HuH-7 (cell line): ENCODE measurements at places on chromosomes 12 and 14.
A peak's percentile ranks its signal among the peaks of the same experiment; 100 is the strongest.

DNA sequence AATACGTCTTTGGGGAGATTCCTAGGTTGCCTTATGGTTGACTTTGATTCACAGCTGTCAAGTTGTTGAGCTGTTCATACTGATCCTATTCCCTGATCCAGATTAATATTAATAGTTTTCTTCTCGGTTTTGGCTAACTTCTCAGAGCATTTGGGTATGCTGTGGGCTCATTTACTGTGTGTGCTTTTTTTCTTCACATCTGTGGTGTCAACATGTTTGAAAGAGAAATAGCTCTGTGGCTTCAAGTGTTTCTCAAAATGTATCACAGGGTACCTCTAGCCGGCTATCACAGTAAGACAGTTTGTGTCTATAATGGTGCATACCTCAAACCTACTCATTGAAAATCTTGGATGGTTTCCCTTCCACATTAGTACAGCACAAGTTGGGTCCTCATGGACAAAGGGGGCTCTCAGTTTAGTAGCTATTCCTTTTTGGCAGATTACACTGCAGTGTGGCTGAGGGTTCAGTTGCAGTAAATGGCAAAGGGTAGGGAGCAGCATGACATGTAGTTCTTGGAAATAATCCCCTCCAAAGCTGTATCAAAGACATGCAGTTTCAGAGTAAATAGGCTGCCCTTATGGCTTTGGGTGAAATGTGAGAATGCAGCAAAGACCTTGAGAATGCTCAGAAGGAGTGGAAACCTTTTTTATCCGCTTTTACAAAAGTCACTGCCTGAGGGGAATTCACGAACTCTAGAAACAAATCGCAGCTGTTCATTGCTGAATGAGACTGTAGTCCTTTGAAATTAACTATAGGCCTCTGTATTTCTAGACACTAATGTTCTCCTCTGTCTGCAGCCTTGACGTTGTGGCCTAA is 102.4 kb upstream of the ATF1 start:
- DNase-seq = no peak

DNA sequence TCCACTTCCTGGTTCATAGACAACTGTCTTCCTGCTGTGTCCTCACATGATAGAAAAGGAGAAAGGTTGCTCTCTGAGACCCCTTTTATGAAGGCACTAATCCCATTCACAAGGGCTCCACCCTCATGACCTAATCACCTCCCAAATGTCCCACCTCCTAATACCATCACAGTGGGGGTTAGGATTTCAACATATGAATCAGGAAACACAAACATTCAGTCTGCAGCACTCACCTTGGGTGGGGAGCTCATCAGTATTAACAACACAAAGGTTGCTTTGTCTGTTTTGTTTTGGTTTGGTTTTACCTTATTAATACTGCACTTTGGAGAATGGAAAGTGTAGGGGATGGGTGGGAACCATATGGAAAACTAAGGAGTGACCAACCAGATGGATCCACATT is 10.5 kb upstream of the SMCO2 start:
- no peak for DNase-seq

DNA sequence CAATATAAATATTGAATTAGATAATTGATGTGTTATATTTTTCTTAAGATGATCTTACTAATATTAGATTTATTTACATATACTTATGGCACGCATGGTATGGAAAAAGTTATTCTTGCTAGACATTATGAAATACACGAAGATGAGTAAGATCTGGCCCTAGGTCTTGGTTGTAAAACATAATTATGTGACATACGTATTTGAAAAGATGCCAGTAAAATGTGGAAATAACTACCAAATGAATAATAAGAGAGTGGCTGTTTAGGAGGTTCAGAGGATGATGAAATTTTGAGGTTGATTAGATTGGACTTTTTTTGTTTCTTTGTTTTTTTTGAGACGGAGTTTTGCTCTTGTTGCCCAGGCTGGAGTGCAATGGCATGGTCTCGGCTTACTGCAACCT is 41.3 kb downstream of the FANCM start:
- DNase-seq = no peak

DNA sequence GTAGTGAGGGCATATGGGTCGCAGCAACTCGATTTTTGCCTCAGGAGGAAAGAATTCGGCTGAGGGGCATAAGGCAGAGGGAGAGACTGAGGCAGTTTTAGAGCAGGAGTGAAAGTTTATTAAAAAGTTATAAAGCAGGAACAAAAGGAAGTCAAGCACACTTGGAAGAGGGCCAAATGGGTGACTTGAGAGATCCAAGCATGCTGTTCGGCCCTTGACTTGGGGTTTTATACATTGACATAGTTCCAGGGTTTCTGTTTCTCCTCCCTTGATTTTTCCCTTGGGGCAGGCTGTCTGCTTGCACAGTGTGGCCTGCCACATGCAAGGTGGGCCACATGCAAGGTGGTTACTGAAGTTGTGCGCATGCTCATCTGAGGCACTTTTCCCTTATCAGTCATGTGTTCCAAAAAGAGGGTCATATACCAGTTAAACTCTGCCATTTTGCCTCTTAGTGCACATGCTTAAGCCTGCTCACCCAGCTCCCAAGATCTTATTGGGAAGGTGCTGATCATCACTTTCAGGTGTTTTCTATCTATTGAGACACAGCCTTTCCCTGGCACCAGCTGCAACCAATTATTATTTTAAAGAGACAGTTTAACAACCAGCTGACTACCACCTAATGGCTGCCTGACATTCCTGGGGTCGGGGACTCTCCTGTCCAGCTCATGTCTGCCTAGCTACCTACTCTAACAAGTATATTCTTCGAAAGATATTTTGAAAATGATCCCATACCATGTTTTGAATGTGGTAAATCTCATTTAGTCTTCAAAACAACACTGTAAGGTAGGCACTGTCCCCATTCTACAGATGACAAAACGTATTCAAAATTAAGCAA is 19.9 kb downstream of the PTGER2 start:
- no peak for DNase-seq

DNA sequence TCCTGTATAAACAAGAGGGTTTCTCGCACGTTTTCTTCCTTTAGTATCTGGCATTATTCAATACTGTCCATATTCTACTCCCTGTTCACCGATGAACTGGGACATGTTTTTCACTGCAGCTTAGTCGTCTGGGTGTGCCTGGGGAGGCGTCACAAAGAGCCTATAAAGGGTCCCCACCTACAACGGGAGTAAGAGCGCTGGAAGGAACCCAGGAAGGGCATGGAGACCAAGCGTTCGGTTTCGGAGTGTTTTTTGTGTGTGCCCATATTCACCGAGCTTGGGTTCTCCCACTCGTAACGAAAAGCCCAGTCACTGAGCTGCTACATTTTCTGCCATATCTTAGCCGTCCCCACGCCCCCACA is 592 bp upstream of the USP15 start:
- DNase-seq = no peak

- no peak for DNase-seq
Measured at GRCh38 chr12:121955258-121956237, 37.2 kb downstream of the CFAP251 start.

- DNase-seq = peak; percentile 67
Measured at GRCh38 chr14:69580009-69580577, 5.4 kb upstream of the CCDC177 start.

- no peak for DNase-seq
Measured at GRCh38 chr12:79441534-79441933, 249.2 kb downstream of the PAWR start.

- peak; percentile 38 for DNase-seq
Measured at GRCh38 chr12:67069451-67070306, 199.5 kb upstream of the CAND1 start.

GRCh38 chr14:60705100-60705499 is 19.1 kb downstream of the SIX4 start:
- DNase-seq = no peak

- DNase-seq = no peak
Measured at GRCh38 chr12:59570145-59570544, 25.7 kb upstream of the SLC16A7 start.

DNA sequence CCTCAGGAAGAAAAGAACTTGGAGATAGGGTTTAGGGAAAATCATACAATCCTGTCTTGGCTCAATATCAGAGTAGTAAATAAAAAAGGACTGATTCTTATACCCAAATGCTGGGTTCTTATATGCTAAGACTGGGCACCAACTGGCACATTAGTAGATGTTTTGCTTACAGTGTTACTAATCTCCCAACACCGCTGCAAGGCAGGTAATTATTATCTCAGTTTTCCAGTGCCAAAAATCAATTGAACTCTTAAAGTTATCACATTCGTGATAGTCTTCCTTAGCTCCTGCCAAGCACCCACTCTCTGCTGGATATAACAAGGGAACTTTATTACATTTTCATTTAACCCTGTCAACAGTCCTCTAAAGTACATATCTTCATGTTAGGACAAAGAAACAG is 25.0 kb upstream of the HIGD1C start:
- DNase-seq = no peak

GRCh38 chr12:85385406-85385805 is 105.4 kb downstream of the ALX1 start:
- DNase-seq = no peak

DNA sequence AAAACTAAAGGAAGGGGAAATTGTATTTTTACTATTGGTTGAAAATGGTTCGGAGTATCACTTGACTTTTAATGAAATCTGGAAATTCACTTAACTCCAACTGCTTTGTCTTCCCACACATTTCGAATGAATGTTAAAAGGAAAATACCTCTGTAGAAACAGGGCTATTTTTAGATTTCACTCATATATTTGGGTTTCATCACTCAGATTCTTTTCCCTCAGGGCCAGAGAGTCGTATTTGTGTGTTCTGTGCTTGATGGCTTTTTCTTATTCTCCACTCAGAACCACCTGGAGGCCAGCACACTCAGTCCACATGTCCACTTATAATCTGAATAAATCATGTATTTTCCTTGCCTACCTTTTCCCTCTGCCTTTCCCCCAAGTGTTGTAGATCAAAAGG is 40.0 kb downstream of the DAAM1 start:
- DNase-seq = no peak

DNA sequence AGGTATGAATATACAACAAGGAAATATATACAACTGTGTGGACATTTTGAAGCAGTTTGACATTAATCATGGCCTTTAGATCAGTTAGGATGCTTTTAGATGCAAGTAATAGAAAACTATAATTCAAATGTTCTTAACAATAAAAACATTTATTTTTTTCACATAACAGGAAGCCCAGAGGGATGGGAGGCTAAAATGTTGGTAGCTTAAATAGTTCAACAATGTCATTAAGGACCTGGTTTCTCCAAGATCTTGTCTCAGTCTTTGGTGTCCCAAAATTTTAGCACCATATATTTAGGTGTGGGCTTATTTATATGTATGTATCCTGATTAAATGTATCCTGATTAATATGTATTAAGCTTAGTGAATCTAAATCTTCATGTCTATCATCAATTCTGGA is 292.4 kb downstream of the NUAK1 start:
- DNase-seq = no peak

DNA sequence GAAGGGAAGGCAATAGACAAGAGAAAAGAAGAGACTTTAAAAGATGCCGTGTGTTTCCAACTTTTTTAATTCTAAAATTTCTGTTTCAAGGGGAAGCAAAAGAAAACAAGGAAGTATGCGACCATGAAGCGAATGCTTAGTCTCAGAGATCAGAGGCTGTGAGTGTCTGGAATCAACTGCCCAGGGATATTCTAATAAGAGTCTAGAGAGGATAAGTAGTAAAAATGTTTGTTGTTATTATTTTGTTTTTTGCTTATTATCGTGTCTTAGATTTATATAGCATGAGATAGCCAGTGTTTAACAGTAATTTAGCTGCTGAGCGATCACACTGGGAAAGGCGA is 421 bp downstream of the FCF1 start:
- no peak for DNase-seq

DNA sequence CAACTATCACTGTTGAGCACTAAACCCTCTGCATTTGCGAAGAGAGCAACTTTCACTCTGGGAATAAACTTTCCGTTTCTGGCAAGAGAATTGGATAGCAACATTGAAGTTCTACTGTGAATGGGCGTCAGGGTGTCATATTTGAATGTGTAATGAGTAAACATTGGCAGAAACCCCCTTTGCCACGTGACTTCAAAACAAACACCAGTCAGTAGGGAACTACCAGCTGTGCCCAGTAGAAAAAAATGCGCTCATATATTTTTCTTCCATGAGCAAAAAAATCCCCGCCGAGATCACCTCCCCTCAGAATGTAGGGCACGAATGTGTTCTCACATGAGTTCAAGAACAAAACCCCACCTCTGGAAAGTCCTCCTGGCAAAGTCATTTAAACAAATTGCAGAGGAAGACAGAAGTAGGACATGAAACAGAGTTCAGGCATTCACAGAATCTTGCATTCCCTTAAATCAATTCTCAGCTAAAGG is 80.6 kb downstream of the BTG1 start:
- no peak for DNase-seq
